ENCODE measurements at places on chromosomes 2 and 18.

DNA sequence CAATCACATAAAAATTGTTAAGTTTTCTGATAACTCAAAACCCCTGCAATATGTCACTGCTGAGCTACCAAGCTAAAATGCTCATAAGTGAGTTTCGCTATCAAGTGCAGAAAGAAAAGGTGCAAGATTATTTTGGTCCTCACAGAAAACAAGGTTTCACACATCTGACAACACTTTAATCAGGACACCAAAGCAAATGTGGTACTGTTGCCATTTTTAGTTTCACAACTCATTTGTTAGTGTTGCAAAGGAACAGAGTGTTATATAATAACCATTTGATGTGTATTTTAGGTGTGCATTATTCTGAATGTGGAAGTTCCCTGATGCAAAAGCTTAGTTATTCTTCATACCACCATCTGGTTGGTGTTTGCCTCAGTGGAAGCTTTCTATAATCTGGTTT is 956.2 kb downstream of the DSC3 start:
- DNase-seq: no peak

GRCh38 chr2:185255566-185255965 is 483.0 kb upstream of the FSIP2 start:
- no peak for DNase-seq

- DNase-seq: peak; percentile 82
Measured at GRCh38 chr2:215311625-215312396, at the start of gene ATIC. TSS of gene ATIC (plus strand) at chr2:215312059. CDS start at chr2:215312143, 84 bp downstream.

DNA sequence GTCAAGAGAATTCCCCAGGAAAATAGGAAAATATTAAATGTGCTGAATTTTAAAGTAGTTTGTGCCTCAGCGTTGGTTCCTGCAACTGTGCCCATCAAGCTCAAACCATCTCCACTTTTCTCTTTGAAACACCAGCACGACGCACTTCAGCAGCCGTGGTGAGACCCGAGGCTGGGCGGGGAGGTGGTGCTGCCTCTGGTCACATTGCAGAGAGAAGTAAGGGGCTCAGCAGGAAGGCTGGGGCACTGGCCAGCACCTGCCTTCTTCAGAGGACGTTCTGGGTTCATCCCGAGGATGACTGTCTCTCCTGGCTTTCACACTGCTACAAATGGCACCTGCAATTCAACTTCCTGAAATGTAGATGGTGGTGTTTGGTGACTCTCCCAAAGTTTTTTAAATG is 323.7 kb upstream of the SALL3 start:
- DNase-seq: no peak

DNA sequence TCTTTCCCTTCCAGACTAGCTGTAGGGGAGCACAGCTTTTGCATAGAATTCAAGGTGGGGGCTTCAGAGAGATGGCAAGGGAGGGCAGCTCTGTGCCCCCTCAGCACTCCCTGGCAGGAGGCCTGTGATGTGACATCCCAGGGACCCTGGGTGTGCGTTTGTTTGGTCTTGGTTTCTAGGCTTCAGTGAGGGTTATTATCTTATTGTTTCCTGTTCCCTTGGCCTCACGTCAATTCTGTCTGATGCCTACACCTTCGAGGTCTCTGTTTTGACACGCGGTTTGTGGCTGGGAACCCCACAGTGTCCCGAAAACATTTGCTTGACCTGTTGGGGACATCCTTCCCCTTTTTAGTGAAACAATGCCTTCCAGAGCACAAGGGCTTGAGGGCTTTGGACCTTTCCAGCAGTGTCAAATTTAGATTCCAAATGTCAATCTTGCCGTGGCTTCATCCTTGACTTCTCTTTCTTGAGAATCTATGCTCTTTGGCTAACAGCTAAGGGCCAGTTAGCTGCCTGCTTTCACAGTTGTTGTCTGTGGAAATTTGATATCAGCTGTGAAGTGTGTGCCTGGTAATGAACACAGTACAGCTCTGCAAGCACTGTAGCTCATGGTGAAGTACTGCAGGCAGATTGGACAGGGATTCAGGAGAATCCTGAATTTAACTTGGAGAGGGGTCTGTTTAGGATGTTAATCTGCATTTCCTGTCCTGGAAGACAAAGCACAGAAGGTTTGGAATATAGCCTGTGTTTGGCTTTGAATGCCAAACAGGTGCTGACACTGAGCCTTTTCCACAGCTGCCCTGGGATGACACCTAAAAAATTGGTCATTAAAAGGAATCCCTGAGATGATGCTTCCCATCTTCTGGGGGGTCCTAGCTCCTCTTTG is 108.2 kb upstream of the CXCR4 start:
- DNase-seq: no peak

DNA sequence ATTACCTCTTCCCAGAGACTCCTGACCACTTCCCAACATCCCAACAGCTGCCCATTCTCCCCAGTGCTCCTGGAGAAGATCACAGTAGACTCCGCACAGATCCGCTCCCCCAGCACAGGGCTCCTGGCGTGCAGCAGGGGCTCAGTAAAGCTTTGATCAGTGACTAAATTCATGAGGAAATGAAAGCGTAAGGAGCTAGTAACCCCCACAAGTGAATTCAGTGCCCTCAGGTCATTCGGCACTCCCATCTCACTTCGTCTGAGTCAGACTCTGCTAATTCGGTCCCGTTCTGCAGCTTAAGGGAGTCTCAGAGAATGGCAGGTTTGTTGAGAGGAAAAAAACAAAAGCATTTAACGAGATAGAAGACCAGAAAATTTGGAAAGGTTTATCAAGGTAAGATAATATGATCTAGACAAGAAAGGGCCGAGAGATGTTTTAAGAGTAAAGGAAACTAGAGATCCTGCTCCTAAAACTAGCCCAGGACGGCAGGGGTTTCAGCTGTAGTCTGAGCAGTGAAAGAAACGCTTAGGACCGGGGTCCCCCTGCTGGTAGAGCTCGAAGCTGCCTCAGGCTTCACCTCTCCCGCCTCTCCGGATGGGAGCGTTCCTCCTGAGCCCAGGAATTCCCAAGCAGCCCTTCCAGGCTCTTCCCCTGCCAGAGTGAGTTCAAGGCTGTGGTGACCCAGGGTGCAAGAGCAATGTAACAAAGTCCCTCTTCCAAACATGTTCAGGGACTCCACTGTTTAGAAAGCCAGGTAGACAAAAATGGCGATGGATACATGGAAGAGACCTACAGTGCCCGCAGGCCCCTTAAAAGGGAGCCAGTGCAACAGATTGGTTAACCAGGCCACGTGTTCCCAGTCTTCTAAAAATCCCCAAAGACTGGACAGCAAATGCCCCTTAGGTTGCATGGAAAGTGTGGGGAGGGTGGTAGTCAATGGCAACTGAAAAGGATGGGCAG is 127.3 kb downstream of the DNER start:
- DNase-seq: no peak

DNA sequence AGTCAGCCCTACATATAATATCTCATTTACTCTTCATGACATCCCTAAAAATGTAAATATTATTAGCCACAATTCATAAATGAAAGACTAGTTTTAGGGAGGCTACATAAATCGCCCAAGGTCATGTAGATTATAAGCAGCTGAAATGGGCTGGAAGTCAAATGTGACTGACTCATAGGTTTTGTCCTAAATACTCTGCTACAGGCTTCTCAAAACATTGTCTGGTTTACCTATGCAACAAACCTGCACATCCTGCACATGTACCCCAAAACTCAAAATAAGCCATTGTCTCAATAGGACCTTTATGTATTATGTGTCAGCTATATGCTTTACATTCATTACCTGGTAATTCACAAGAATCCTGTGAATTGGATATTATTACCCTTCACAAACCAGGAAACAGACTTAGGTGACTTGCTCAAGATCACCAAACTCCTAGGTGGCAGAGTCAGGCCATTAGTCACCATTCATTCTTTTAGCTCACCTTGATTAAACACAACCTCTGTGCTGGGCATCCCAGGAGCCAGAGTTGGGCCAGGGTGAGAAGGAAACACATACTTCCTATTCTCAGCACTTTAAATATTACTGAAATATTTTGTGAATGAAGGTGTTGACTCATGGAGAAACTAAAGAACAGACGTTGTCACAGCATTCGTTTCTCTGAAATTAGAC is 69.4 kb upstream of the CPO start:
- DNase-seq: no peak

DNA sequence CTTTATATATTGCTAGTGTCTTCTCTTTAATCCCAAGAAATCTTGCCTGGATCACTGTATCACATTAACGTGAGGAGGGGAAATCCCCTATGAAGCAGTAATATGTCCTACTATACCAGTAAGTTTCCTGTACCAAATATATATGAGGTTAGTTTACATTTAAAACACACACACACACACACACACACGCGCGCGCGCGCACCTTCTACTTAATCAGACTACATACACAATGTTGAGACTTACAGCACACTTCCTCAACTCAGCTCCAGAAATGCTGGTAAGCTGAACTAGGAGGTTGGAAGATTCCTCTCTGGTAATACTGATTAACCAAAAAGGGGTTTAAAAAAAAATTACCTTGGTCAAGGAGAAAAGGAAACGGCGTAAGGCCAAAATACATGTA is 49.3 kb downstream of the USP34 start:
- no peak for DNase-seq

DNA sequence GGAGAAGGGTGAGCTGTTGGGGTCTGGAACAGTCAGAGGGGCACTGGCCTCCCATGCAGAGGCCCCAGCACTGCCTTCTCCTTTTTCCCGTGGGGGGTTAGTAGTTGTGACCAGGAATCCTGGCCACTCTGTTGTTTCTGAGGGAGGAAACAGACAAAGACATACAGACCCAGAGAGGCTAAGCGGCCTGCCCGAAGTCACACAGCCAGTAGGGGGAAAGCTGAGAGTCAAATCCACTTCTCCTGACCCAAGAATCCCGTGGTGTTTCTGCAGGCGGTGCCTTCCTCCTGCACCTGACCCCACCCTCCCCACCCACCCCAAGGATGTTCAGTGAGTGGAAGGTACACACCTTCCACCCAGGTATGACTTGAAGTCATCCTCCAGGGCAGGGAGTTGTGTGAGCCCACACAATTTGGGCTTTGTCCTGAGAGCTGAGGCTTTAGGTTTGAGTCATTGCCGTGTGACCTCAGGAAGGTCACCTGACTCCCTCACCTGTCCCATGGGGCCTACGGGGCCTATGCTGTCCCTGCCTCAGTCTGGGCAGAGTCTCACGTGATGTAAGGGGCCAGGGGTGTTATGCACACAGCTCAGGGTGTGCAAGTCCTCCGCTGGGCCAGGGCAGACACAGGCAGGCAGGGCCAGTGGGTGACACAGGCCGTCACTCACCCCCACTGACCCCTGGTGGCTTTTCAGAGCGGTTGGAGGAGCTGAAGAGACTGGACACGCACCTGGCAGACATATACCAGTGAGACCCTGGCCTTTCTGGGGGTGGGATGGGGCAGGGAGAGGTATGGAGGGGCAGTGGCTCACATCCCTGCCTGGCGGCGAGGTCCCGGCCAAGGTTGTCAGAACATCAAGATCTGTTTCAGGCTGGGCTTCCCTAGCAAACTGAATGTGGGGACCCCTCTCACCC is 5.0 kb downstream of the NT5DC4 start:
- no peak for DNase-seq

DNA sequence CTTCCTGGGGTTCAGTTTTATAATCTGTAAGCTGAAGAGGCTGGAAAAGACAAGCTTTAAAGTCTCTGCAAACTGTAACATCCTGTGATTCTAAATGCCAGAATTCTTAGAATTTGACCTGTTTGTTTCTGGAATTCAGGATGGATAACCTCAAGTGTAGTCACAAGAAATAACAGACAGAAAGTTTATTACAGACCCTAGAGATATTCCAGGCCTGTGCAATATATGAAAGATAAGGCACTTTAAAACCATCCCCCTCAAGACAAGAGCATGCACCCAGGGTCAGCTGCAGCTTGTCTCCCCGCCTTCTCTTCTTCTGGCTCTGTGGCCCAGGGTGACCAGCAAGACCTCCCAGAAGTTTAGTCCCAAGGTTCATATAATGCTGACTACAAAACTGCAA is 298.7 kb upstream of the ACVR2A start:
- DNase-seq: no peak

GRCh38 chr2:29097569-29097968 is 17.6 kb upstream of the CLIP4 start:
- DNase-seq: no peak

DNA sequence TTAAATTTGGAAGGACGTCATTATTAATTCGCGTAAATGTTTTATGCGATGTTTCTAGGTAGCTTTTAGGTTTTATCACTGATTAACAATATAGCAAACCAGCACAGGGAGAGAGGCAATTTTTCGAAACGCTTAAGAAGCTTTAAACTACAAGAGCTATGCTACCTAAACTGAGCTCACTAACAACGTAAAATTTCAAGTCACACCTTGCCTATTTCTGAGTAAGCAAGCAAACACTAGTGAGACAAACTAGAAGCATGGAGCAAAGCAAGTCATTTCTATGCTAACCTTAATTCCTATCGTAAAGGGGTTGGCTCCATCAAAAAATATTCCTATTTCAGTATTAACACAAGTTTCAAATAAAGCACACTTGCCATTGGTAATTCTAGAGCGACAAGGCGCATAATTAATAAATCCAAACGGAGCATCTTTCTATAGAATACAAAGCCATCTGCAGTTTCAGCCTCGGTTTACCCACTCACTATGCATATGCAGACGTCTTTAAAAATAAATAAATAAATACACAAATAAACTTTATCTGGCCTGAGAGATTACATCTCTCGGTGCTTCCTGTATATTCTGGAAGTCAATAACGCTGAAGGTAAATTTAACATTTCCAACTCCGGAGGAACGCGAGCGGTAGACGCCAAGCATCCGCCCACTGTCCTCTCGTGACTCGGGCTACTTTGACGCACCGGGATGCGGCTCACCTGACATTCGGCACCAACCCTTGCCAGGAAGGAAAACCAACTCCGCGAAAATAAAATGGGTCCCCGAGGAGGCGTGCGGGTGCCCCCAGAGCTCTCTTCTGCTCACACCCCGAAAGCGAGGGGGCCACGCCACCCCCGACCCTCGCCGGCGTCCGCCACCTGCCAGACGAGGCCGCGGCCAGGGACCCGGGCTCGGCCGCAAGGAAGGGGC is 947 bp downstream of the ITSN2 start:
- DNase-seq: peak; percentile 25

- DNase-seq: no peak
Measured at GRCh38 chr2:116979916-116980764, 834.4 kb upstream of the DDX18 start.
